Bronchial epithelial cell (primary cell): ENCODE measurements at places on chromosomes 4 and X. TPM values are rescaled to one million over a fixed set of nuclear protein-coding genes. Genes with fewer than 3 reads are reported as not detected.
A peak's percentile ranks its signal among the peaks of the same experiment; 100 is the strongest.

SLC6A14 gene
- 31.3 and 111 TPM in 2 replicates for total RNA-seq

GLRB gene
- total RNA-seq = 2.6 and 3.1 TPM in 2 replicates

TMPRSS11B gene
- 0.79 and 2.3 TPM in 2 replicates for total RNA-seq

VCX3B gene
- 0.26 TPM in 2 replicates for total RNA-seq

EDA gene
- total RNA-seq = 0.26 and 0.77 TPM in 2 replicates

DNA sequence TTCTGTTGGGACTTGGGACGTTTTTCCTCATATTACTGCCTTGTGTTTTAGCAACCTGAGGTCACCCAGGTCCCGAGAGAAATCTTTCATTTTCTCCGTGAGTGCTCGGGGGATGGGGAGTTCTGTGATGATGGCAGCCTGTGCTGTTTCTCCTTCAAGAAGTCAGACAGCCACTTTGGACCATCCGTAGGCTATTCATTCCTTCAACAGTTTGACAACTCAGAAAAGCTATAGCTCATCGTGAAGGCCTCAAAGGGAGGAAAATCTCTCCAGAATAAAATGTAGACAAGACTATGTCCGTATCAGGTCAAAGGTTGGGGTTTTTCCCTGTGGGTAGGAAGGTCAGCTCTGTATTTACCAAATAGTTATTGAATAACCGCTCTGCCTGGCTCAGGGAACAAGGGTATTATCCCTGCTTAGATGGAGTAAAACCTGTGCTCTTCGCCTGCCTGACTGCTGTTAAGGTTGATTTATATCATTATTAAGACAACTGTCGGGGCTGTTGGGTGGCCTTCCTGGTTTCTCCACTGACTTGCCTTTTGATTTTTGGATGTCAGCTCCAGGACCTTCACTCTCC, 36.6 kb downstream of the FAM114A1 start:
- no peak for DNase-seq

DNA sequence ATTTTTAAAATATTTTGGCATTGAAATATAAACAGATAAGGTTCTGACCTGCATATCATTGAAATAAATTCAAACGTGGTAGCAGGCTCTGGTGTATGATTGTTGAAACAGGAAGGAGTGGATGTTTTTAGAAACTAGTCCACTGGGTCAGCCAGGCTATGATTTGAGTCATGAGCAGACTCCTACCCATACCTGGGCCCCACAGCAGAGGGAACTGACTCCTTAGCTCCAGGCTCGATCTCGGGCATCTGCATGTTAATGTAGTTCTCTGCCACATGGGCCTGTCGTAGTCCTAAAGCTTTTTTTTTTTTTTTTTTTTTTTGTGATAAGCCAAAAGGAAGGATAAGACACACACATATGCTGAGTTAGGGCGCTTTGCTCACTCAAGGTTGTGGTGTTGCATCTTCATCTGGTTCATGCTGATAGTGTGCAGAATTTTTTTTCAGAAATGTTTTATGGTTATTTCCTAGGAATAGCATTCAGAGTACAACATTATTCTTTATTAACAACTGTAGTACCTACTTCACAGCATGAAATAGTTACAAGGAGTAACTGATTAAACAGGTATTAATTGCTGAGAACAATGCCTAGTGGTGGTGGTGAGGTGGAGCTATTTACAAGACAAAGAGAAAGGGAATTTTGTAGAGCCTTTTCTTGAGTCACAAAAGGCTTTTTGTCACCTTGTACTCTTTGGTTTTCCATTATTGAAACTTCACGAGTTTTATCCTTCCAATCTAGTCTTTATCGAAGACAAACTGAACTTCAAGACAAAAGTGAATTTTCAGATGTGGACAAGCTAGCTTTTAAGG, 27.3 kb downstream of the OFD1 start:
- no peak for DNase-seq

GRCh38 chr4:15413010-15413622, 14.7 kb upstream of the C1QTNF7 start:
- no peak for DNase-seq

- peak; percentile 43 for DNase-seq
These were observed 207.6 kb upstream of the SLITRK2 start for GRCh38 chrX:145609951-145610511.

DNA sequence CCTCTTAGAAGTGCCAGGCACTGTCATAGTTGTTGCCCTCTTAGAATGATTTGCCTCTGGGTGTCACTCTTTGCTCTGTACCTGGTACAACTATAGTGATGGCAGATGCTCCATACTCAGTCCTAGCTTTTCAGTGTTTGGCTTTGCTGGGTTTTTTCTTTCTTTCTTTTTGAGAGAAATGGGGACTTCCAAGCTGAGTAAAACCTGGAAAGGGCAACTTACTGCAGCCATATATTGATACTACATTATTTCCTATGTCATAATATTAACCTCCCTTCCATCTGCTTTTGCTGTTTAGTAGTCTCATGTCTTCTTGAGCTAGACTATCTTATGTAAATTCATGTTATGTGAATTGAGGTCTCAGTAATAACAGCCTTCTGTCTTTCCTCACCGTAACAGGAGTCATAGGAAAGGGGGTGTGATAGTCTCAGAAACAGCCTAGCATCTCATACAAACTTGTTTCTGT, 49.0 kb downstream of the NIPAL1 start:
- DNase-seq = no peak

- DNase-seq = no peak
These were observed 145.7 kb upstream of the NUDT6 start for GRCh38 chr4:123068081-123068480.

GRCh38 chr4:153512162-153512852, 46.1 kb downstream of the TMEM131L start:
- DNase-seq = no peak

DNA sequence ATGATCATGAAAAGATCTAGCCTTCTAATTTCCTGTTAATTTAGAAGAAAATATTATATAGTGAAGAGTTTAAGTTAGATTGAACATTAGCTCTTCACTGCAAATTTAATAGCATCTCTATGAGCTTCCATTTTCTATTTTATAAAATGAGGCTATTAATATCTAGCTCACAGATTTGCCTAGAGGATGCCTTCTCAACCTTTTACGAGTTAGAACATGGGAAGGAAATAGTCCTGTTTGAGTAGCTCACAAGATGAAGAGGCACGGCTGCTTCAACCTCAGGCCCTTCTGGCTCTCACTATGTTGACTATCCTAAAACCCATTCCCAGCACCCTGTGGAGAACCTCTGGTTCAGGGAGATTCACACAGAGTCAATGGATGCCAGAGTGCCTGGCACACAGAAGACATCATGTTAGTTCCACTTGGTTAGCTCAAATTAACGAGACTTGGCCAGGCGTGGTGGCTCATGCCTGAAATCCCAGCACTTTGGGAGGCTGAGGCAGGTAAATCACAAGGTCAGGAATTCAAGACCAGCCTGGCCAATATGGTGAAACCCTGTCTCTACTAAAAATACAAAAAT, 97.9 kb upstream of the GUCY1A1 start:
- DNase-seq = no peak

GRCh38 chrX:15143050-15143824, 126.6 kb downstream of the ASB9 start:
- peak; percentile 23 for DNase-seq

- DNase-seq = no peak
These were observed 63.7 kb downstream of the MSX1 start for GRCh38 chr4:4923201-4923600.

DNA sequence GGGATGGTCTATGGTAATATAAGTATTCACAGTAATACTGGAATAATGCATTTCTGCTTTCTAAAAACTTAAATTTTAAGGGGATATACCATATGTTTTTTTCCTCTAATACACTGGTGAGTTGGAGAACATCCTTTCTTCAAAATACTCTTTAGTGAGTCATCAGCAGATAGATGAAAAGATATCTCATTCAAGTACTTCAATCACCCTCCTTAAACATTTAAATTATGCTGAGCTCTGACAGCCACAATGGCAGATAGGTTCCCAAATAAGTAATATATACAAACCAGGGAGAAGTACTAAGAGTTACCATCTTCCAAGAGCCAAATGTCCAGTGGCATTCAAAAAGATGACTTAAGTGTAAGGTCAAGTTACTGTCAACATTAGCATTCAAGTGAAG, 52.2 kb downstream of the AMMECR1 start:
- DNase-seq = peak; percentile 15

DNA sequence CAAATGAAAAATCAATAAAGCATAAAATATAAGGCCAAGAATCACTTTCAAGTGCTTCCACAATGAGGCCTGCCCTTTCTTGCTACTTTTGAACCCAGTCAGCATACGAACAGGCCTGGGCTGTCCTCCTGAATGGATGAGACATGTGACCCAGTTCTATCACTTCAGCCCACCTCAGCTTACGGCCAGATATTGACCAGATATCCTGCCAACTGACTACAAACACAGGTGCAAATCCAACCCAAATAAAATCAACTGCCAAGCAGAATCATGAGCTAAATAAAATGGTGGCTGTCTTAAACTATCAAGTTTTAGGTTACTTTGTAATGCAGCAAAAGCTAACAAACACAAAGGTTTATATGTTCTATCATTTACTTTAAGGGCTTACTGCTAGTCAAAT, 53.7 kb downstream of the PDS5A start:
- no peak for DNase-seq

- no peak for DNase-seq
These were observed 45.5 kb upstream of the NKX1-1 start for GRCh38 chr4:1451752-1452122.

DNA sequence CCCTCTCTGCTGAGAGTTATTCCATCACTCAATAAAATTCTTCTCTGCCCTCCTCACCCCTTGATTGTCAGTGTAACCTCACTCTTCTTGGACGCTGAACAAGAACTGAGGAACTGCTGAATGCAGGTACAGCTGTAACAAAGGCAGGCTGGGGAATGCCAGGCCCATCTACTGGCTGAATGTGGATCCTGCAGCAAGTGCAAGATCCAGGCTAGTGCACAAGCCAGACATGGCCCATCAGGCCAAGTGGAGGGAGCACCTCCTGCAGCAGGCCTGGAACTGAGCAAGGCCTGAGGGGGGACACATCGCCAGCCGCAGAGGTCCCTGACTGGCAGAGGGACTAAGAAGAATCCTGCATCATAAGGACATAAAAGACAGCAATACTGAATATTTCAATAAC, 411.8 kb upstream of the PCDH10 start:
- no peak for DNase-seq

GRCh38 chr4:109607976-109608375, 47.9 kb downstream of the MCUB start:
- no peak for DNase-seq

GRCh38 chrX:42290608-42291007, 367.3 kb upstream of the CASK start:
- DNase-seq = peak; percentile 19

- peak; percentile 94 for DNase-seq
These were observed 8.3 kb downstream of the SPATA18 start for GRCh38 chr4:52059372-52059771.

DNA sequence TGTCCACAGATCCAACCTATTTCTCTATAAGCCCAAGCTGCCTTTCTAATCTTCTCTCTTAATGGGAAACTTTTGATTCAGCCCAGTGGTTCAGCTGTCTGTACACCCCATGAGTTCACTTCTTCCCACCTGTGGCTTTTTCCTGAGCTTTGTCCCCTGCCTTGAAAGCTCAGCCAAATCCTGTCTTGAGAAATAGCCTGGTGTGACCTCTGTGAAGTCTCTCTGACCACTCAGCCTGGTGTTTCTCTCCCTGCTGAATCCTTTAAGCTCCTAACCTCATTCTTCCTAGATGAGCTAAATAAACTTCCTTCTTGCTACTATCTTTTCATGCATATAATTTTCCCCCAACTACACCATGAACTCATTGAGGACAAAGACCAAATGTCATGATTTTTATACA, 15.2 kb upstream of the HERC5 start:
- DNase-seq = no peak

DNA sequence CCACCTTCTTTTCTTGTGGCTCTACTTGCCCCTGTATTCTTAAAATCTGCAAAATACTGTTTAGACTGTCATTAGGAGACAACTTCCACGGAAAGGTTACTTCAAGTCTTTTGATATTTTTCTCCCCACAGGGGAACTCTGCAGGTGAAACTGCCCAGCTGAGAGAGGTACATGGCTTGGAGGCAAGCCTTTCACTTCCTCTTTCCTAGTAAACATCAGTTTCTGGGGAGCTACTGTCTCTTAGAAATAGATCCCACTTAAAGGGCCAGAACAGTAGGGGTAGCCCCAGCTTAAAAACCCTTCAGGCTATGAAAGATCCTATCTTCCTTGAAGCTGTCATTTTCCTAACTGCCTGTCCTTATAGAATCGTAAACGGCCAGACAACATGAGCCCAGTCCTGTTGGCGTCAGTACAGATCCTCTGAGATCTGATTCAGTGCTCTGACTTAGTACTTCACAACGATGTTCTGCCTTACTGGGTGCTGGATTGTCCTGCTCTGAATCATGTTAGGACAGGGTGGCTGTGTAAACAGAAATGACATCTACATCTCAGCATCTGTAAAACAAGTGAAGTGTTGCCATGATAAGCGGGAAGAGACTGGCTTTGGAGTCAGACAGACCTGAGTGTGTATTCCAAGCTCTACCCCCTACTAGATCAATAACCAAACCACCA, 102.1 kb downstream of the ITIH6 start:
- no peak for DNase-seq

DNA sequence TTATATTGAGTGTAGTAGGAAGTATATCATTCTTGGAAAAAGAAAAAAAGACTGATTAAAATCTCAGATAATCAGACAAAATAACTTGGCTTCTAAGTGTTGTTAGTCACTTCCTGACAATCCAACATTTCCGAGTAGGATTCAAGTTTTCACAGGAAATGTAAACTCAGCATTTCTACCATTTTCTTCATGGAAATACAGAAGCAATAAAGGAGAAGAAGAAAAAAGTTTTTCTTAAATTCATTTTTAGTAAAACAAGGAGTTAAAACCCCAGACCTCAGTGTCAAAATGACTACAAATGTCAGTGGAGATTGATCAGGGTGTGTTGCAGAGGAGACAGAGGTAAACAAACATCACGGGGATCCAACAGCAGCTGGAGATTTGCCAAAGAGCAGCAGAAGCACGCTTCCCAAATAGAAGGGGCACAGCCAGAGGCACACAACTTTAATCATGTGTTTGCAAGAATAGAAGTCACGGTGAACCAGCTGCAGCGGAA, 129.3 kb upstream of the FAM9B start:
- DNase-seq = peak; percentile 42

GRCh38 chr4:122293374-122294365, 85.1 kb upstream of the ADAD1 start:
- no peak for DNase-seq

- DNase-seq = no peak
These were observed 7.5 kb downstream of the PPEF1 start for GRCh38 chrX:18714910-18715309.

DNA sequence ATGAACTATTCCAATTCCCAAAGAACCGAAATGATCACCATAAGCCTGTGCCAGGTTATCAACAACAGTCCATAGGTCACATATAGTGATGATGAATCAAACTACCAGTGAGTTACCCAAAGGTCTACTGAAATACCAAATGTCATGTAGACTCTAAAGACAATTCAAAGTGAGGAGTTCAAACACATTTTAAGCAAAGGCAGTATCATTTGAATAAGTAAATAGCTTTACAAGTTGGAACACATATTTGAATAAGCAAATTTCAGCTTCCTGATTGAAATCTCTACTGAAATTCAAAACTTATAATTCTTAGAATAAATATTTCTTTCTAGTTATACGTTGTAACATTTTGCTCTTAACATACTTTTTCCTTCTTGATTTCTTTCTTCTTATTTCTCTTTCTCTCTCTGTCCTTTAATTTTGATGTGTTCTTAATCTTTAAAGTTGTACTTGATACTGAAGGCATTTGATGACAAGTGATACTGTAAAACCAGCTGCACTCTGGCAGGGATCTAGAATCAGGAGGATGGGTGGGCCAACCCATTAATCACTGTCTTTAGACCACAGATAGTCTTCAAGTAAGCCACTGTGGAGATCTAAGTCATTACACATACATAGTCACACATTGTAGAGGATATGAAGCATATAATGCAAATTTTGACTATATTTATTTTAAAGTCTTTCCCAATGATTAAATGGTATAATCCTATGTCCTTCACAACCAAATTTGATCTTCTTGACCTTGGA, 34.5 kb downstream of the GABRA4 start:
- DNase-seq = no peak
